ENCODE measurements at places on chromosomes 3 and 15.

- no peak for DNase-seq
These were observed 69.4 kb downstream of the B3GALNT1 start for GRCh38 chr3:161035711-161036110.

GRCh38 chr15:47866446-47866845, 149.1 kb downstream of the SEMA6D start:
- DNase-seq, result no peak

- no peak for DNase-seq
These were observed 441 bp downstream of the CEP70 start for GRCh38 chr3:138593488-138594149.

DNA sequence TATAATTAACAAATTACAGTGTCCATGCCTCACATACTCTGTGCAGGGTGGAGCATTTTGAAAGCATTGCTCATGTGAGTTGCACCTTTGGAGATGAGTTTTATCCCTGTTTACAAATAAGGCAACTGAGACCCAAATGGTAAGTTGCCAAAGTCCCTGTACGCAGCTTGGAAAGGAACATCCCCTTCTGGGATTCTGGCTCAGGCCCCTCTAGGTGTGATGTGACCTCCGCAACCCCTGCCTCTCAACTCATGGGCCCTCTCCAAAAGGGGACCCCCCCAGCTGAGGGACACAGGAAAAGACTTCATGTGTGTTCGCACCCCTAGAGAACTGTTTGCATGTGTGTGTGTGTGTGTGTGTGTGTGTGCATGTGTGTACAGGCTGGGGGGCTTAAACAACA, 25.3 kb downstream of the PRR20G start:
- no peak for DNase-seq

- no peak for DNase-seq
These were observed 5.2 kb downstream of the POC1A start for GRCh38 chr3:52149021-52149420.

GRCh38 chr15:92690395-92690794, 34.8 kb upstream of the FAM174B start:
- no peak for DNase-seq

GRCh38 chr3:20846066-20846465, 660.1 kb upstream of the SGO1 start:
- no peak for DNase-seq

- no peak for DNase-seq
These were observed 811.4 kb downstream of the NAALADL2 start for GRCh38 chr3:175670557-175670956.

- no peak for DNase-seq
These were observed 145.1 kb upstream of the BFSP2 start for GRCh38 chr3:133254716-133255115.
